Activated T-cell treated with anti-CD3 and anti-CD28 coated beads, Interleukin-2, amount 50 U/mL, for 24 hours (primary cell): ENCODE measurements at places on chromosomes 13 and 19.

DNA sequence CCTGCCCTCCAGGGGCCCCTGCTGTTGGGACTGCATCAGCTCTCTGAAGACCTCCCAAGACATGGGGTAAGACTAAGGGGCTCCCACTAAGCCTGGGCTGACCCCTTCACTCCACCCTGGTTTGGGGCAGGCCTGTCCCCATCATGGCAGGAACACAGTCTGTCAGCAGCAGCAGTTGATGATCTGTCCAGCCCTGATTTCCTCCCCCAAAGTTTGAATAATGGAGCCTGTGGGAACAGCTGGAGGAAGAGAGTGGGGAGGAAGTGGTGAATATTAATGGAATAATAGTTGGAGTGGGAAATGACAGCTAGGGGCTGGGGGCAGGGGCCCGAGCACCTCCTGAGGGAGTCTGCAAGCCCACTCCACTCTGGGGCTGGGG, 1.3 kb upstream of the B3GNT8 start:
- no peak for DNase-seq

DNA sequence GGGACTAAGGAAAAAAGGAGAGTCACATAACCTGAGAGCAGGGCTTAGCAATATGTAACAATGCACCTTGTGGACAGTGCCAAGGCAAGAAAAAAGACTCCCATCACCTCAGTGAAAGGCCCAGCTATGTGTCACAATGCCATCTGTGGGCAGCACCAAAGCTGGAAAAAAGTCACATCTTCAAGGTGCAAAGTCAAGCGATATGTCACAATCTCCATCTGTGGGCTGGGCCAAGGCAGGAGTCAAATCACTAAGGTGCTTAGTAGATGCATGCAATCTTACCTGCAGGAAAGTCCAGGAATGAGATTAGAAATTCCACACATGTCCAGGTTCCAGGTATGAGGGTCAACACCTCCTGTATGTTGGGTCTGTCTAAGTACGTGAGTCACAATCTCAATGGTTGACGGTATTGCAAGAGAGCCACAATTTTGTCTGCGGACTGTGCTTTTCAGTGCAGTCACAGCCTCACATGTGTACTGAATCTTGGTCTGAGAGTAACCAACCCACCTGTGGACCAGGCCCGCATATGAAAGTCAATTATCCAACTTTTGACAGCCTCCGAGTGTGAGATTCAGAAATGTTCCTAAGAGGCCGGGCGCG, 14.8 kb upstream of the ZNF43 start:
- no peak for DNase-seq

DNA sequence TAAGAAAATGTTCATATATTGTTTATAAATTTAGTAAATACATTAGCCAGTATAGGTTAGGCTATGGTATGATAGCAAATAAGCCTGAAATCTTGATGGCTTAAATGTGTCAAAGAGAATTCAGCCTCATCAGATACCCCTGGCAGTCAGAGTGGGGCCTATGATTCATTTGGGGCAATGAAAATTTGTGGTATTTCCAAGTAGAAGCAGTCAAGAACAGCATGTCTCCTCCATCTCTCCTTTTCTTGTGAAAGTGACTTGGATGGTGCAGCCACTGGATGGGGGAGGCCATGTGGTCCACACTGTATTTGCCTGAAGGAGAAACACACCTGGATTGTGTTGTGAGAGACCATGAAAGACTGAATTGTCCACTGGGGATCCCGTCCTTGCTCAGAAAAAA, 82.7 kb downstream of the DLEU7 start:
- DNase-seq = no peak

- no peak for DNase-seq
Observed at GRCh38 chr13:30776661-30777060, 41.3 kb downstream of the ALOX5AP start.

GRCh38 chr19:32876919-32877285, 7.3 kb upstream of the SLC7A9 start:
- DNase-seq = no peak

DNA sequence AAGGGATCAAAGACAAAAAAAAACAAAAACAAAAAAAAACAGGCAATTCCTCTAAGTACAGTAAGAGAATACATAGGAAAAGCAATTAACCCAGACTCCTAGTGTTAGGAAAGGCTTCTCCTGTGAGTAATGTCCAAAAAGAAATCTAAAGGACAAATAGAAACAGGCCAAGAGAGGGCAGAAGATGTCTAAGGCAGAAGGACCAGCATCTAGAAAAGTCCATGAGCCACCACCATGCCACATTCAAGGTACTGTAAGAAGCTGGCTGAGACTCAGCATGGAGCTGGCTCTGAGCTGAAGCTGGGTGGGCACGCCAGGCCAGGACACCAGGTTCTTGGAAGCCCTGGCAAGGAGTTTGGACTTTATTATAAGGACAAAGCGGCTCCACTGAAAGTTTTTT, 118.1 kb upstream of the FRY start:
- no peak for DNase-seq

DNA sequence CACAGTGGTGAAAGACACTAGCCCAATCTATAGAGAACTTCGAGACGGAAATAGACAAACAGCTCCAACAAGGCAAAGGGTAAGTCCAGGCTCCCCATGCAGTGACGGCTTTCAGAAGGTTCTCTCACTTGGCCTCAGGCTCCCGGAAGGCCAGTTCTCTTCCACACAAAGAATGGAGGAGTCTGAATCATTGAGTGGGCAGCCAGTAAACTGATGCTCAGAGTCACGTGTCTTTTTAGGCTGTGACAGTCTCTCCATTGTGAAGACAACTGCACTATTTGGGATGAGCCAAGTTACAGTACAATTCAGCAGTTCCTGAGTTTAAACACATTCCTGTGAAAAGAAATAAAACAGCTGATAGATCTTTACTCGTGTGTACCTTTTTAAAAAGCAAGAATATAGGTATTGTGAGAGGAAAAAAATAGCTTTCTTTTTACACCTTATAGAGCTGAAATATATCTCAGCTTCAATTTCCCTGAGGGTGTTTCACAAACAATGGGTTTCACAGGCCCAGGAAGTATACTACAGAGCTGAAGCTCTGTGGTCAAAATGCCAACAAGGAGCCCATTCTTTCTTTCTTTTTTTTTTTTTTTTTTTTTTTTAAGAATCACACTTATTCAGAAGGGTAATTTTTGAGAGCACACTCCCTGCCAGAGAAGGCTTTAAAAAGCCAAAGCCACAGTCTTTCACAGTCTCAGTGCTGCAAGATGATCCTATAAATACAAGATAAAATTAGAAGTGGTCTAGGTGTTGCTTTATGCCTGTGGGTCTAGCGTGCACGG, 135.1 kb downstream of the FREM2 start:
- no peak for DNase-seq

DNA sequence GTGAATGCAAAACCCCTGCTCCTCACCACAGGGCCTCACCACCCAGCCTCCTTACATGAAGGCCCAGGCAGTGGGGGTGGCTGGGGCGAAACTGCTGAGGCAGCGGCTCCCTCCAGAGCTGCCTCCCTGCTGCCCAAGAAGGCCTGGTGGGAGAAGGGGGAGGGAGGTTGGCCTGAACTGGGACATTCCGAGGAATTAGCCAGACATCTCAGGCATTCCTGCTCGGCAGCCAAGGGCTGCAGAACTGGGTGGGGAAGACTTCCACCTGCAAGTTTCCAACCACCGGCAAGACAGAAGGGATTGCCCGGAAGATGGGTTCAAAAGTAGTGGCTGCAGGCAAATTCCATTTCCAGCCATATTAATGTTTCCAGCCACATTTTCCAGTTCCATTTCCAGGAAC, 2.3 kb upstream of the PSPN start:
- DNase-seq = no peak
